BE2C (cell line): ENCODE measurements at places on chromosomes 12 and 14.

- no peak for DNase-seq
Observed at GRCh38 chr12:4133029-4133428, 140.5 kb upstream of the CCND2 start.

- DNase-seq: no peak
Observed at GRCh38 chr12:106582249-106582591, 584 bp upstream of the RFX4 start.

GRCh38 chr14:47328376-47328775 is 347.0 kb downstream of the MDGA2 start:
- no peak for DNase-seq

DNA sequence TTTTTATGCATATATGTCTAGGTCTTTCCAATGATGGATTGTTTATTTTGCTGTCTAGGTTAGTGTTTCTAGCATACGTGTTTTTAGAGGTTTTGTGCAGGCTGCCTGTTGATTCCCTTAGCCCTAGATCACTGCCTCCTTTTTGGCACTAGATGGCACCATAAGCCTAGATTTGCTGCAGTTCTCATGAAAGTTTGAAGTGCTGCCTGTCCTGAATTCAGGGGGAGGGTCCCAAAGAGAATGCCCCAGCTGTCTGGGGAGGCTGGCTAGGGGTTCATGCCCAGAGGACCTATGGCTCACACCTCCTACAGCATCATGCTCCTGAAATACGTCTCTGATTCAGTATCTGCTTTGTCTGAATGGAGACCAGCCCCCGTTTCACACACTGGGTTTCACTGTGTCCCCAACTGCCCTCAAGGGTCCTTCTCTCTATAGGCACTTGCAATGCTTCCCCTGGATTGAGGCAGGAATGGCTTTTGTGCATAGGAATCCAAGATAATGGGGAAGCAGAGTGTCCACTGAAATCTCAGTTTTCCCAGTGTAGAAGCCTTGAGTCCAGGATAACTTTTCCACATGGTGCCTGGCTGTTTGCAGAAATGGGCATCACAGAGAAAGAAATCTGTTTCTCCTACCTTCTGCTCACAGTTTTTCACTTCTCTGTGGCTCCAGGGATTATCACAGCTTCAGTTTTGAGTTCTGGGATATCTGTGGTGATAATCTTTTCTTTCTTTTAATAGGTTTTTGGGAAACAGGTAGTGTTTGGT is 14.2 kb upstream of the TXNRD1 start:
- peak; percentile 37 for DNase-seq

GRCh38 chr12:108150436-108150835 is 21.3 kb downstream of the WSCD2 start:
- no peak for DNase-seq

- no peak for DNase-seq
Observed at GRCh38 chr12:68042212-68042699, 53.0 kb downstream of the IFNG-AS1 start.

DNA sequence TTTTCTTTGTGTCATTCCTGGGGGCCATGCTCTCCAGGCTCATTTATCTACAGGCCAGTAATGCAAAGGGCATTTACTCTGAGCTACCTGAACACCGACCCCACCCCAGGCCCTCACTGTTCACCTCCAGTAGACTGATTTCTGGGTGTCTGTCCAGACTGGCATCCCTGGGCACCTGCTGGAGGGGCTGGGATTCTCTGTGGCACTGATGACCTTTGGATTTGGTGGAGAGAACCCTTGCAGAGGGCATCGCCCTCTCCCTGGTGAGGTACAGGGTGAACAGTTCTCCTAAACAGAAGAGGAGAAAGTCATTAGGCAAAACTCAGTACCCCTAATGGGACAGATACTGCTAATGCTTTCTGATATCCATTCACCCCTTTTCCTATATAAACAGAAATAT is 27.1 kb upstream of the RIMBP2 start:
- no peak for DNase-seq

- no peak for DNase-seq
Observed at GRCh38 chr14:23300687-23301223, 1.9 kb downstream of the PPP1R3E start.

GRCh38 chr12:86186449-86186848 is 69.7 kb downstream of the MGAT4C start:
- DNase-seq: no peak

DNA sequence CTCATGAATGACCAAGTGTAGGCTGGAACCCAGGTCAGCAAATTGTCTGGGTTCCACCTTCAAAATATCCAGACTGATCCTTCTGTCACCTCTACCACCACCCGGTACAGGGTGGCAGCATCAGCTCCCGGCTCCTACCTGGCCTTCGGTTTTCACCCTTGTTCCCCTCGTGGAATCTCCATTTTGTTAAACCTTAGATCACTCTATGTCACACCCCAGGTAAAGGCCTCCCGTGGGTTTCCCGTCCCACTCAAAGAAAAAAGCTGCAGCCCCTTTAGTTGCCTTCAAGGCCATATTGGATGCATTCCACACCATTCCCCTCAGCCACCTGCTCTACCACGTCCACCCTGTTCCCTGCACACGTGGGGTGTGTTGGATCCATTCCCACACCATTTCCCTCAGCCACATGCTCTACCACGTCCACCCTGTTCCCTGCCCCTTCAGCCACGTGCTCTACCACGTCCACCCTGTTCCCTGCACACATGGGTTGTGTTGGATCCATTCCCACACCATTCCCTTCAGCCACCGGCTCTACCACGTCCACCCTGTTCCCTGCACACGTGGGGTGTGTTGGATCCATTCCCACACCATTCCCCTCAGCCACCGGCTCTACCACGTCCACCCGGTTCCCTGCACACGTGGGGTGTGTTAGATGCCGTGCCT is 23.8 kb downstream of the SLC6A13 start:
- DNase-seq: no peak

- no peak for DNase-seq
Observed at GRCh38 chr12:92049403-92049802, 96.2 kb downstream of the BTG1 start.

GRCh38 chr14:46306267-46306666 is 345.3 kb downstream of the RPL10L start:
- DNase-seq: no peak

DNA sequence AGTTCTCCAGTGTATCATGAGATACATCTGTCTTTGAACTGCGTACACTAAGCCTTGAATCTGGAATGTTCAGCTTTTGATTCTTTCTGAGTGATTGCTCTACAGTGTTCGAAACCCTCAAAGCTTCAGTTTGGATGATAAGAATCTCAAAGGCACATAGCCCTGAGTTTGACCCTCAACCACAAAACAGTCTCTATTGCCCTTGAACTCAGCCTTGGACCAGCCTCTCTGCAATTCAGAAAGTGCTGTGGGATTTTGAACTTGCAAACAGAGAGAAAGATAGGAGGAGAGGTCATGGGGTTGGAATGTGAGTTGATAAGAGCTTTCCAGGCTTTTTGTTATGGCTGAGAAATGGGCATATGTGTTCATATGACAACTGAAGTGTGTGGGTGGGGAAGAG is 100.3 kb downstream of the MYRFL start:
- no peak for DNase-seq

- no peak for DNase-seq
Observed at GRCh38 chr12:85065837-85066482, 29.8 kb downstream of the LRRIQ1 start.

GRCh38 chr14:56099081-56099797 is 19.0 kb upstream of the PELI2 start:
- no peak for DNase-seq

- DNase-seq: no peak
Observed at GRCh38 chr14:22337938-22338337, 251.1 kb downstream of the DAD1 start.

DNA sequence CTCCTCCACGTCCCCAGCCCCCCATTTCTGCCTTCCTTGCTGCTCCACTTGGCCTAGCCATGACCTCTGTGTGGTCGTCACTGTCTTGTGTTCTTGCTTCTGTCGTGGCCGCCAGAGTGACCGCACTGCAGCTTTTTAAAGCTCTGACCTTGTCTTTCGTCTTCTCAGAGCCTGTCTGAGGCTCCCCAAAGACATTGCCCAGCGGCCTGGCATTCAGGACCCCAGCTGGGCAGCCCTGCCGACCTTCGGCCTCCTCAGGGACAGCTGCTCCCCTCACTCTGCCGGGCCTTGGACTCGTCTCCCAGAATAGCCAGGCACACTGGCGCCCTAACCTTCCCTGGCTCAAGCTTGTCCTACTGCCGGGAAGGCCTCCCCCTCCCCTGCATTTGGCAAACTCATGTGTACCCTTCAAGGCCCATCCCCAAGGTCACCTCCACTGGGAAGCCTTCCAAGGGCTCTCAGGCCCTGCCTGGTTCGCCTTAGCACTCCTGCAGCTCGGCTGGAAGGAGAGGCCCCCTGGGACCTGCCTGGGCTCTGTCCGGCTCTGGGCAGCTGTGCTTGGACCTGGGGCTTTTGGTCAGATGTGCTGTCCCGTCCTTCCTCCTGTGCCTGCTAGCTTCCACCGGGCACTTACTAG is 15.7 kb upstream of the DLK1 start:
- DNase-seq: no peak

DNA sequence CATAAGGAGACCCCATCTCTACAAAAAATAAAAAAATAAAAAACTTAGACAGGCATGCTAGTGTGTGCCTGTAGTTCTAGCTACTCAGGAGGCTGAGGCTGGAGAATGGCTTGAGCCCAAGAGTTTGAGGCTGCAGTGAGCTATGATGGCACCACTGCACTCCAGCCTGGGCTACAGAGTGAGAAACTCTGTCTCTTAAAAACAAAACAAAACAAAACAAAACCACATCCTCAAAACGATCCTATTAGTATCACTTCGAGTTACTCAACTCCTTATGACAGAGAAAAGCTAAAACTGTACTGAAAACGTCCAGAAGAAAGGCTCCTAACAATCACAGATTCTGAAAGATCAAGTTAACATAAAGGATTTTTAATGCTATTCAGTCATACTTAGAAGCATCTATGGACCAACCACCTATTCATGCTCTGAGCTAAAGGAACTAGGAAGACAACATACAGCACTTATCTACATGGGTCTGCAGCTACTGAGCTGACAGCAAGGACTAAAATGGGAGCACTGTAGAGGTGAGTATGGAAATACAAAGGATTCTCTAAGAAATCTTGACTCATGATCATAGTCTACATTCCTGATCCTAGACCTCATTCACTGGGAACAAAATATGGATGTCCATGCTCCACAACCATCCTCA is 75.3 kb upstream of the DUSP6 start:
- DNase-seq: no peak

DNA sequence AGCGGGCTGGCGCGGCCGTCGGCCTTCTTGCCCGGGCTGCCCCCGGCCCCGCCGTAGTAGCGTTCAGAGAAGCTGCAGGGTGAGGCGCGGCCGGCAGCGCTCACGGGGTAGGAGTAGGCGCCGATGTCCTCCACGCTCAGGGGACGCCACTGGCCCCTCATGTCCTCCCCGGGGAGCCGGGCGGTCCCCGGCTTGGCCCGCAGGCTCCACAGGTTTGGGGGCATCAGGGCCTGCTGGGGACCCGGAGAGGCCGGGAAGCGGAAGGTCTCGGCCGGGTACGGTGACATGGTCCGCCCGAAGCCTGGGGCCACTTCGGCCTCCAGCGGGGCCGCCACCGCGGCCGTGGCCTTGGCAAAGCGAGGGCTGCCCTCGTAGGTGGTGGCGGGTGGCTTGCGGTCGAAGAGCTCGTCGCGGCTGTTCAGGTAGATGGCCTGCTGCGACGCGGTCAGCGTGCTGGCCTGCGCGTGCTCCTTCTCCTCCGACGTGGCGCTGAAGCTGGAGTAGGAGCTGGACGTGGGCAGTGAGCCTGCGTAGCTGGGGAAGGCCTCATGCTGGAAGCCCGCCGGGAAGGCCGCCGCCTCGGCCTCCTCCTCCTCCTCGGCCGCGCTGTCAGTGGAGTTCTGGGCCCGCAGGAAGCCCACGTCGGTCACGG is 48.7 kb downstream of the BEGAIN start:
- peak; percentile 10 for DNase-seq

- DNase-seq: no peak
Observed at GRCh38 chr12:503111-503761, 43.5 kb downstream of the B4GALNT3 start.

- DNase-seq: no peak
Observed at GRCh38 chr14:104439625-104440024, 139.9 kb upstream of the C14orf180 start.

GRCh38 chr12:84877340-84877739 is 35.3 kb downstream of the SLC6A15 start:
- no peak for DNase-seq

DNA sequence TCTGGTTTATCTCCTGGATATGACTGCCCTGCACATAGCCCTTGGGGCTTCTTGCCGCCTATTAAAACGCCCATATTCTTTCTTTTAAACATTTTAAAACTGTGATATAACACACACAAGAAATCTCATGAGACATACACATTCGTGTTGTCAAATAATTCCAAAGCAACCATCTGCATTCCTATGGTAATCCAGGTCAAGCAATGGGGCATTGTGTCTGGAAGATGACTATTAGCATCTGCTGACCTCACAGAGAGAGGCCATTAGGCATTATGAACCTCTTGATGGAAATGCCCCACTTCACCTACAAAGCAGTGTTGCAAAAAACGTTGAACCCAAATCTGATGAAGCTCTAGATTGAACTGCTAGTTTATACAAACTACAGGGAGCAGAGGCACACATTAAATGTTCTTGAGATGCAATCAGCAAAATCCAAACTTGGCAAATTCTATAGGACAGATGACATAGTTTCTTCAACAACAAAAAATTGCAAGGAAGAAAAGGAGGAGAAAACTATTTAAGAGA is 513.8 kb upstream of the CCDC196 start:
- DNase-seq: no peak

DNA sequence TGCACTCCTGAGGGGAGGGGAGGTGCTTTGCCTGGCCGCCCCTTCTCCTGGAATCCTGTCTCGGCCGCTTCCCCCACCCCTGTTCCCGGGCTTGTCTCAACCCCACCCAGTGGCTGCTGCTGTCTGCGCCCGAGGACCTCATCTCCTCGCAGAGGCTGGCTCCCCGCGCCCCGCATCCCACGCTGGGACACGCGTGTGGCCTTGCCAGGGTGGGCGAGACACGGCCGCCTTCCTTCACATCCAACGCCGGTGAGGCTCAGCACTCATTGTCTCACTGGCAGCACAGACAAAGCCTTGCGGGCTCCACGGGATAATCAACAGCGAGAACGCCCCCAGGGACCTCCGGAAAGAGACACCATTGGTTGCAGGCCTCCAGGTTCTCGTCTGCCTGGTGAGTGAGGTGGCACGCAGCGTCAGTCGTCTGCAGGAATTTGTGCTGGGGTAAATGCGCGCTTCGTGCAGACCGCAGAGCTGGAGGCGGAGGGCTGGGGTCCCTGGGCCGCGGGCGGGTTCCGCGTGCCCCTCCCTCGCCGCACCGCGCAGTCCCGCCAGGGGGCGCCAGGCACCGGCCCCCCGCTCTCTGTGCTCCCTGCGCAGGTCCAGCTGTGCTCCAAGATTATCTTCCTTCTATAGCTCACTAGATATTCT is 26.8 kb downstream of the CCDC177 start:
- DNase-seq: peak; percentile 66

- DNase-seq: peak; percentile 24
Observed at GRCh38 chr14:75141967-75142366, 15.1 kb upstream of the NEK9 start.

- DNase-seq: no peak
Observed at GRCh38 chr14:75254901-75255584, 23.6 kb upstream of the FOS start.

- DNase-seq: no peak
Observed at GRCh38 chr12:125418902-125419564, 353.8 kb downstream of the AACS start.

- no peak for DNase-seq
Observed at GRCh38 chr12:8156845-8157244, at the start of gene ZNF705A. Gene ZNF705A, plus strand, starts transcription at chr12:8157015. Its CDS starts 15,611 bp downstream, at chr12:8172626.

GRCh38 chr12:19852100-19852855 is 413.0 kb downstream of the AEBP2 start:
- no peak for DNase-seq

- DNase-seq: no peak
Observed at GRCh38 chr12:54038871-54039414, 6.1 kb downstream of the HOXC5 start.

- no peak for DNase-seq
Observed at GRCh38 chr12:109047081-109047805, 5.1 kb upstream of the USP30 start.
